ENCODE measurements at places on chromosomes 16 and 17.

DNA sequence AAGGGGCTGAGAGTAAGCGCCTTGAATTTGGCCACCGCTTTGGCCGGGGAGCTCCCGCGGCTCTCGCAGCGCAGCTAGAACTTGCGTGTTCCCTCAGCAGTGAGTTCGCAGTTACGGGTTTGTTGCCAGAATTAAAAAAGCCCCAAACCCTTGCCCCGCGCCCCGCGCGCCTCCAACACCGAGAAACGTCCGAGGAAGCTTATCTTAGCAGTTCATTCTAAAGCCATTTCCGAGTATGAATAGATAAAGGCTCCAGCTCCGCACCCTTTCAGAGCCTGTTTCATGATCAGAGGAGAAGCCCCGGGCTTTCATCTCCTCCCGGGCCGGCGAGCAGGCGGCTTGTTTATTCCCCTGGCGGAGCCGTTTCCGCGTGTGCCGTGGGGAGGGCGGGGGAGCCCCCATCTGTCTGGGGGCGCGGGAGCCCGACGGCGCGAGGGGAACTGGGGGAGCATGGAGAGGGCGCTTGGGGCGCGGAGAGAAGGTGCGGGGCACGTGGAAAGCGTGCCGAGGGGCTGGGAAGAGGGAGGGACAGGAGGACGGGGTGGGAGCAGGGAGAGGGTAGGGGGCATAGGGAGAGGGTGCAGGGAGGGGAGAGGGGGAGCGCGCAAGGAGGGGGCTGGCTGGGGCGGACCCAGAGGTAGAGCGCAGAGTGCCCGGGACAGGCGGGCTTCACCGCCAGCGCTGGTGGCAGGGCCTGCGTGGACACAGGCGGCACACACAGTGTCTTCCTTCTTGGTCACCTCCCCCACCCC is 9.9 kb downstream of the TBX4 start:
- DNase-seq: no peak

- DNase-seq: peak; percentile 47
These were observed 13.1 kb upstream of the PRR35 start for GRCh38 chr16:546909-547770.

GRCh38 chr16:69494991-69495392 is 70.6 kb downstream of the CYB5B start:
- DNase-seq: peak; percentile 9

DNA sequence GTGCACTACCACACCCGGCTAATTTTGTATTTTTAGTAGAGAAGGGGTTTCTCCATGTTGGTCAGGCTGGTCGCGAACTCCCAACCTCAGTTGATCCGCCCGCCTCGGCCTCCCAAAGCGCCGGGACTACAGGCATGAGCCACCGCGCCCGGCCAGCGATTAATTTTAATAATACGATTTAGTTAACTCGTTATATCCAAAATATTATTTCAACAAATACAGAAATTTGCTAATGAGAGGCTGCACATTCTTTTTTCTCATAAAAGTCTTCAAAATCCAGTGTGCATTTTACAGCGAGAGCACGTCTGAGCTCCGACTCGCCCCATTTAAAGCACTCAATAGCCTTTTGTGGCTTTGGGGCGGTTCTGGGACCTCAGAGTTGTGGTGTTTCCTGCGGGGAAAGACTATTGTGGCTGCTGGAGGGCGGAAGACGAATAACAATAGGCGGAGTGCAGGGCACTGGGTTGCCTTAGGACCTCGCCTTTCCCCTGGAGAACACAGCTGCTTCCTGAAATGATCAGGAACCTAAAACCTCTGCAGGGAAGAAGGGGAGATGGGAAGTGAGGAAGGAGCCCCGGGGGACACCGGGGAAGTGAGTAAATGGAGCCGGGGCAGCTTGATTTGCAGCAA is 2.9 kb upstream of the ZSCAN10 start:
- no peak for DNase-seq

DNA sequence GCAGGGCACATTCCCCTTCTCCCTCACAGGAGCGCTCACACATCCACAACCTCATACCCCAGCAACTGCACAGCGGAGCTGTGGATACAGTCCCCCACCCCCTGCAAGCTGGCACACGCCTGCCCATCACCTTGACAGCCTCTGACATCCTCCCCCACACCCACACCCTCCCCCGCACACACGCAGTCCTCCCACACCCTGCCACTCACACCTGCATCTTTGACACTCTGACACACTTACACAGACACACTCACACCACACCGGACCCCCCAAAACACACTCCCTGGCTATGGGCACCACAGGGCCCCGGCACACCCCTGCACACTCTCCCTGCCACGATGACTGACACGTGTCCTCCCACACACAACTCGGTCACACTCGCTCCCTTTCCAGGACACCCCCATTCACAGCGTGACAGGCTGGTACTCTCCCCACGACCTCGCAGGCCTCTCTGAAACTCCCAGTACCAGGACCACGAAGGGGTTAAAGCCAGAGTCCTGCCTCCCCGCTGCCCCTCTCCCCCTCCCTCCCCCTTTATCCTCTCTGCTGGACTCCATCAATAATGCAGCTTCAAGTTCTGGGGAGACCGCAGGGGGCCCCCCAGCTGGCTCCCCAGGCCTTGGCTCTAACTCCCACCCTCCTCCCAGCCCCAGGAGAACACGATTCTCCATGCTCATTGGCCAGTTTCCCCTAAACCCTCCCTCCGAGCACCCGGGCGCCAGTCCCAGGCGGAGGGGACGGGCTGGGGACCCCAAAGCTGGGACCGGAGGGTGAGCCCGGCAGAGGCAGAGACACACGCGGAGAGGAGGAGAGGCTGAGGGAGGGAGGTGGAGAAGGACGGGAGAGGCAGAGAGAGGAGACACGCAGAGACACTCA is at the start of gene PPP1R1B:
Gene PPP1R1B (plus strand): TSS at position 782 of the 876 bp plus-strand sequence. CDS start 441 bp downstream, outside the sequence.
- no peak for DNase-seq

DNA sequence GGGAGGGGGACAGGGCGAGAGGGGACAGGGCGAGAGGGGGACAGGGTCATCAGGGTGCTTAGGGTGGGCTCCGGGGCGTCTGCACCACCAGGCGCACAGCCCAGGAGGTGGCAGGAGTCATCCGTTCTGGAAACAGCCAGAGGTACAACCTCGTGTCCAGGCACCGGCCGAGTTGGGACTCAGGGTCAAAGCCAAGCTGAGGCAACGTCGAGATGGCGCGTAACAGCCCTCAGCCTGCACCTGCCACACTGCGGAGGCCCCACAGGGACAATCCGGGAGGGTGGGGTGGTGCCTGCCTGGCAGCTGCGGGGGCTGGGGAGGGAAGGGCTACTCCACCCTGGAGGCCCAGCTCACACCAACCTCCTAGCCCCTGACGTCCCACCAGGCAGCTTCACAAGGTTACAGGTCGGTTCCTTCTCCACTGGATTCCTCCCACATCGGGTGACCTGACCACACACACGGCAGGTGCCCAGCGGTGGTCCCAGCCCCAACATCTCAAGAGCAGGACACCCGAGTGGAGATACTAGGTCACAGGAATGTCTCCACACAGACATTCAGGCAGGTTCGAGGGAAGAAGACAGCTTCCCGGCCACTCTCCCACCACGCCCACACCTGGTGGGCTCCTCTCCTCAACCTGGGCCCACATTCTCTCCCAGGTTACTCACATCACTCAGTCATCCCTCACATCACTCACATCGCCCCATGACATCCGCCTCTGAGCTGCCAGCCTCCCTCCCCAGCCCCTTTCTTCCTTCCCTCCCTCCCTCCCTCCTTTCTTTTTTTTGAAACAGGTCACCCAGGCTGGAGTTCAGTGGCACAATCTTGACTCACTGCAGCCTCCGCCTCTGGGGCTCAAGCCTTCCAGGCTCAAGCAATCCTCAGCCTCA is 47.3 kb downstream of the RPH3AL start:
- no peak for DNase-seq

DNA sequence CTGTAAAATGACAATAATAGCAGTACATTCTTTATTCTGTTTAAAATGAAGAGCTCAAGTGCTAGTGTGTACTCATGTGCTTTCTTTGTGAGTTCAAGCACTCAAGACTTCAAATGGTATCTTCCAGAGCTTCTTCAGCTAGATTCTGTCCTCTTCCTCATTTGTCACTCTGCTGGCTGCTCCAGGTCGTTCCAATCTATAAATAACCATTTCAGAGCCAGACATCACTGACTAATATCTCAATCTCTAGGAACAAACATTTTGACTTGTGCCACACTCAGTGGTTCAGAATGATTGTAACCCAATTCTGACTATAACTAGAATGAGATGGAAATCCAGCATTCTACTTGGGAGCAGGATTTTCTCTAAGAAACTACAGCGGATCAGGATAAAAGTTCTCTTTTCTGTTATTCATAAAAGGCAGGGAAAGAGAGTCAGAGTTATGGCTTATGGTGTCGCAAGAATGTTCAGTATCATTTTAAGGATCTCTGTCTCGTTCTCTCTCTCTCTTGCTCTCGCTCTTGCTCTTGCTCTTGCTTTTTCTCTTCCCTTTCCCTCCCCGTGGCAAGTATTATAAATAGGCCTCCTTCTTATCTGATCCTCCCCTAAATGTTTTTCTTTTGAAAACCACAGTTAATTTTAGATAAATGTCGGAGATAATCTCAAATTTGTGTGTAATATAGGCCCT is 116.3 kb upstream of the MAF start:
- DNase-seq: no peak

DNA sequence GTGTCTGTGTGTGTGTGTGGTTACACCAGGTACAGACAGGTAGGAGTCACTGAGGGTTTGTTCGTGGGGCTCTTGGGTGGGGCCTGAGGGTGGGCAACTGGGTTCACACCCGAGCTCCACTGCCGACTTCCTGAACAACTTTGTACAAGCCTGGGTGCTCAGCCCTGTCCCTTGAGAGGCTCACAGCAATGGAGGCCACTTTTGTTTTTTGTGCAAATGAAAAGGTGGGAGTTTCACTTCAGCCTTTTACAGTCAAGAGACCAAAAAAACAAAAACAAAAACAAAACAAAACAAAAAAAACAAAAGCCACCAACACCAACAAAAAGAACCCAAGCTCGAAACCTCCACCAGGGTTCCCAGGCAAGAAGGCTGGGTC is 2.4 kb downstream of the RHBDF2 start:
- DNase-seq: no peak

DNA sequence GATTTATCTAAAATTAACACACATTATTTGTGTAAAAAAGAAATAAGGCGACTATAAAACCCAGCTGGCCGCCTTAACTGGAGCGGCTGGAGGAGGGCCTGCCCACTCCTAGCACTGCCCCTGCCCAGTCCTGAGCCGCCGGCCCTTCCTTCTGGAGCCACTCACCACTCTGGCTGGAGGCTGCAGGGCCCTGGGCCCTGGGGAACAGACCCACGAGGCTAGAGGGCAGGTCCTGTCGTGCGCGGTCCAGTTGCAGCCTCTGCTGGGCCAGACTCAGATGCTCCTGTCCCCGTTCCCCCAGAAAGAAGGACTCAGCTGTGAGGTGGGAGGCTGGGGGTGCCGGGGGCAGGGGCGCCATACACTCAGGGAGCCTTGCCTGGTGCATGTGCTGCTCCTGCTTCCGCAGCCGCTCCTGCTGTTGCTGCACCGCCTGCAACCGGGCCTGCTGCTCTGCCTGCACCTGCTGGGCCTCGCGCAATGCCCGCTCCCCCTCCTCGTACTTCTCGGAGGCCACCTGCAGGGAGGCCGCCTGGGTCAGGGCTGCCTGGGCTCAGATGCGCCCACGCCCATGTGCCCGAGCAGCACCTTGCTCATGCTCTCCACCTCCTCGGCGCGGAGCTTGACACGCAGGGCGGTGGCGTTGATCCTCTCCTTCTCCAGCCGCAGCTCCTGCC is 9.0 kb upstream of the MRPL38 start:
- DNase-seq: no peak

- no peak for DNase-seq
These were observed 331.1 kb downstream of the SLC39A11 start for GRCh38 chr17:72761431-72761830.

GRCh38 chr16:48611329-48612137 is 1.6 kb upstream of the N4BP1 start:
- peak; percentile 76 for DNase-seq

GRCh38 chr17:19331134-19331533 is 31.4 kb downstream of the B9D1 start:
- no peak for DNase-seq

GRCh38 chr16:35734728-35735402 is 2275.5 kb downstream of the TP53TG3F start:
- no peak for DNase-seq

- no peak for DNase-seq
These were observed 27.6 kb upstream of the PITPNA start for GRCh38 chr17:1590029-1590746.

DNA sequence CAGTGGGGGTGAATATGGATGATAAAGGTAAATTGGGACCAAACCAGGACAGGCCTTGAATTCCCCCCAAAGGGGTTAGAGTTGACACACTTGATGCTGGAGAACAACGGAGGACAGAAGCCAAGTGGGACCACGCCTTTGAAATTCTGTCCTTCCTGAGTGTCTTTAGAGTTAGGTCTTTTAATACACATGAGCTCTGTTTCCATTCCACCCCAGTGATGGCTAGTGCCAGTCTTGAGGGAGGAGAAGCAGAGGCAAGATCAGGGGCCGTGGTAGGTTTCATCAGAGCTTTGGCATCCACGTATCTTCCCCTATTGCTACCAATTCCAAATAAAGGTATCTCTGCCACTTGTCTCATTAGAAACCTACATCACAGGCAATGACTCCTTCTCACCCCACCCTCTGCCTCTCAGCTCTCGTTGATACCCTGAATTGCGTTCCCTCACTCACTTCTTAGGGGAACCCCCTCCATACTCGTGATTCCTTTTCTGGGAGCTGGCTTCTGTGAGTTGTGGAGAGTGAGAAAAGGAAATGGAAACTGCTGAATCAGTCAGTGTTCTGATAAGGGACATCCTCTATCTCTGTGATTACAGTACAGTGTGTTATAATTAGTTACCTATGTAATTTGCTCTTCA is 2.4 kb upstream of the CCL3L1 start:
- DNase-seq: no peak

DNA sequence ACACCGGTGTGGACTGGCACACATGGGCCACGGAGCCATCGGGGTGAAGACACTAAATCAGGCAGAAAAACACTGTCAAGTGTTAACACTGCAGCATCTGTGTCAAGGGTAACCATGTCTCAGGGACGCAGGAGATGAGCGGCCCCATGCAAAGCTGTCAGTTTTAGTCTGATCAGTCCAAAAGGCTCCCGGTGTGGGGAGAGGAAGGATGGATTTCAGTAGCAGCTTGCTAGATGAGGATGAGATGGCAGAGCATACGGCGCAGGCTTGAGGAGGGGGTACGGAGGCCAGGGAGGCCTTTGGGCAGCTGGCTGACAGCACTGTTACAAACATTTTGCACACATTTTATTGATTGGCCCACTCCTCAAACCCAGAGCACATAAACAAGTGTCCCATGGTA is 98.1 kb downstream of the GNAO1 start:
- no peak for DNase-seq

- peak; percentile 48 for DNase-seq
These were observed 2.3 kb upstream of the NT5M start for GRCh38 chr17:17300624-17301568.

GRCh38 chr16:64826374-64826773 is 295.5 kb downstream of the CDH11 start:
- no peak for DNase-seq

GRCh38 chr16:19389246-19389645 is 28.4 kb upstream of the TMC5 start:
- DNase-seq: peak; percentile 24
